ENCODE measurements at places on chromosomes 4 and X. TPM values are rescaled to one million over a fixed set of nuclear protein-coding genes. Genes with fewer than 3 reads are reported as not detected.

DNA sequence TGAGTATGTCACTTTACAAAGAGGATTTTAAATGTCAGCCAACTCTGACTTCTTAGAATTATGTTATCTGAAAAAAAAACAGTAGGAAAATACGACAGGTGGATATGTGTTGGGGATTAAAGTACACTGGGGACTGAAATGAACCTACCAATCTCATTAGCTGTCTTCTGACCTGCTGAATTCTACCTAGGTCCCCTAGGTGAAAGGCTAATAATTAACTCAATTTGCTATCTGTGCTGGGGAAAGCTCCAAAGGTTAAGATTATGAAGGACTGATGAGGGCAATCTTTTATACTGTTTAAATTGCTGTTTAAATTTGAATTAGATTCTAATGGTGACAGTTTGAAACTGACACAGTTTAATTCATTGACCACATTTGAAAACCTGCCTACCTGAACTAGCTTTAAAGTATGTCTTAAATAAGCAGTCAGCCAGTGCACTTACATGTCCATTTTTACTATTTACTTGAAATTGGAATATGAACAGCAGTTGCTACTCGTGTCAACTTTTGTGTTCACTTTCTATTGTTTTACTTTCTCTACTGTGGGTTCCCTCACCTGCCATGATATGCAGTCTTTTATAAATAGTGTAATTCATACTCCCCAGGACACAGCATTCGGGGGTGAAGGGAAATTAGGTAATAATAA is 977.3 kb downstream of the C4orf33 start:
- no peak overlapping the region for H3K4me3 ChIP-seq
- H3K4me1 ChIP-seq: no peaks in the 10 kb centered on the region
- DNase-seq: no peak
- H3K27ac ChIP-seq: peak overlapping the region; percentile 17

ZCCHC18 gene
- total RNA-seq: not detected

SHOX gene
- total RNA-seq: not detected

- DNase-seq: peak; percentile 31
- no peak overlapping the region for H3K4me3 ChIP-seq
- no peak overlapping the region for H3K27ac ChIP-seq
- no peaks in the 10 kb centered on the region for H3K4me1 ChIP-seq
These were observed 8.0 kb upstream of the ODAPH start for GRCh38 chr4:75547647-75548387.

GRCh38 chrX:24682739-24683432 is 10.8 kb upstream of the POLA1 start:
- H3K4me3 ChIP-seq: no peak overlapping the region
- no peak overlapping the region for H3K27ac ChIP-seq
- no peaks in the 10 kb centered on the region for H3K27me3 ChIP-seq
- no peaks in the 10 kb centered on the region for H3K4me1 ChIP-seq
- H3K36me3 ChIP-seq: no peaks in the 10 kb centered on the region

PGRMC2 gene
- 113 TPM for total RNA-seq

MAGED4 gene
- 2.5 TPM for total RNA-seq

DNA sequence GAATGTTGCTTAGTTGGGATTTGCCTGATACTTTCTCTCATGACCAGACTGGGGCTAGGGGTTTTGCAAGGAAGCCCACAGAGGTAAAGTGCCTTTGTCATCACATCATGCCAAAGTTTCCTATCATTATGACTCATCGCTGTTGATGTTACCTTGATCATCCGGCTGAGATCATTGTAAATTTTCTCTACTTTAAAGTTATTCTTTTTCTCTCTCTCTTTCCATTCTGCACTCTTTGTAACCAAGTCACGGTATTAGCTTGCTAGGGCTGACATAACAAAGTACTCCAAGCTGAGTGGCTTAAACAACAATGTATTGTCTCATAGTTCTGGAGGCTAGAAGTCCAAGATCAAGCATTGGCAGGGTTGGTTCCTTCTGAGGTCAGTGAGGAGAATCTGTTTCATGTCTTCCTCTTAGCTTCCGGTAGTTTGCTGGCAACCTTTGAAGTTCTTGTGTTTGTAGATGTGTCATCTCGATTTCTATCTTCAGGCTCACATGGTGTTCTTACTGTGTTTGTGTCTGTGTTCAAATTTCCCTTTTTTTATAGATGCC is 113.0 kb downstream of the DTHD1 start:
- DNase-seq: no peak
- H3K27ac ChIP-seq: no peak overlapping the region

DNA sequence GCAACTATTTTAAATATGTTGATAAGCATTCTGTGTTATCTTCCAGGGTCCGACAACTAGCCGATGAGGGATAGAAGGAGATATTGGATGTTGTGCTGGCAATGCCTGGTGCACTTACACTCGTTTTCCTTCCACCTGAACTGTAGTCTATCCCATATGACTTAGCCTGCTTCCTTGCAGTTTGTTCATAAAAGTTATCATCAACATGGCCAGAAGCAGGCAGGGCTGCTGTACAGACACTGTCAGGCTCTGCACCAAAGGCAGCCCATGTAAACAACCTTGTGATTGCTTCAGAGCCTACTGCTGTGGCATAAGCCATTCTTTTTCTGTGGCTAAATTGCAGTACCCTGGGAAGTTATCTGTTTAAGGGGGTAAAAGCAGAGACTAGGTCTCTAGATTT is 1.6 kb downstream of the MAPK10 start:
- H3K4me1 ChIP-seq: no peaks in the 10 kb centered on the region
- no peak overlapping the region for H3K4me3 ChIP-seq
- no peak overlapping the region for H3K27ac ChIP-seq
- DNase-seq: no peak
- no peaks in the 10 kb centered on the region for H3K27me3 ChIP-seq
- H3K36me3 ChIP-seq: no peaks in the 10 kb centered on the region

- peak; percentile 53 for DNase-seq
- H3K27ac ChIP-seq: peak overlapping the region; percentile 50
- H3K4me3 ChIP-seq: no peak overlapping the region
- no peaks in the 10 kb centered on the region for H3K27me3 ChIP-seq
- no peaks in the 10 kb centered on the region for H3K4me1 ChIP-seq
These were observed 51.4 kb upstream of the LRAT start for GRCh38 chr4:154692304-154692818.

Data from Peyer's patch (tissue), 4 donors.